ENCODE measurements at places on chromosomes 2 and 18. TPM values are rescaled to one million over a fixed set of nuclear protein-coding genes. Genes with fewer than 3 reads are reported as not detected.

- DNase-seq: no peak
These were observed 679 bp downstream of the TSGA10 start for GRCh38 chr2:99153921-99154604.

DLGAP1 gene
- total RNA-seq: 4.7 TPM

NEURL3 gene
- 2.6 TPM for total RNA-seq

GKN1 gene
- not detected for total RNA-seq

DNA sequence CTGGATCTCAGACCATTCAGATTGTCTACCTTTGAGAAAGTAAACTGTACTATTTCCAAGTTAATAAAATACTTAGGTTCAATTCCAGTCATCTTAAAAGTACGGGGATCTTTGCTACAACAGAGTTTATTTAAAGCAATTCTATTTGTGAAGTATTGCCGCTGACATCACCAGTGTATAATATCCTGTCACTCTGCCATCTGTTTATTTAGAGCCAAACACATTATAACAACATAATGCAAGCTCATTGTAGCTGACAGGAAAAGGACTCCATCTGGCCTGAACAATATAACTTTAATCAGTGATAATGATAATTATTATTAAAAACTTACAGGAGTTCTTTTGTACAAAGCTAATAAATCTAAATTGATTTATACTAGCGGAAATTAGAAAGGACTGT, 786.8 kb downstream of the ERBB4 start:
- no peak for DNase-seq

- no peak for DNase-seq
These were observed 492.8 kb upstream of the FSIP2 start for GRCh38 chr2:185245806-185246205.

CRYGD gene
- total RNA-seq: not detected

GRCh38 chr2:150705767-150706166, 218.3 kb upstream of the RND3 start:
- DNase-seq: no peak

DNA sequence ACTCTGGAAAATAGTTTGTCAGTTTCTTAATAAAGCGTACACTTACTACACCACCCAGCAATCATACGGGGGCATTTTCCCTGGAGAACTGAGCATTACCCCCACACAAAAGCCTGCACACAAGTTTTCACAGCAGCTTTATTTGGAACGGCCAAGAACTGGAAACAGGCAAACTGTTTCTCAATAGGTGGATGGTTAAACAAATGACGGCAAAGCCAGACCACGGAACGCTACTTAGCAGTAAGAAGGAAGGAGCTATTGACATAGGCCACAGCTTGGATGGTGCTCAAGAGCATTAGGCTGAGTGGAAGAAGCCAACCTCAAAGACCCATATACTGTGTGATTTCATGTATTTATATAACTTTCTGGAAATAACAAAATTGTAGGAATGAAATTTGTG, 9.0 kb downstream of the MALL start:
- no peak for DNase-seq

- no peak for DNase-seq
These were observed 24.6 kb downstream of the TEX44 start for GRCh38 chr2:231617059-231617926.

- no peak for DNase-seq
These were observed 86.9 kb downstream of the TRIB2 start for GRCh38 chr2:12803607-12804006.

GRCh38 chr2:238523158-238524110, 96.7 kb downstream of the ASB1 start:
- DNase-seq: peak; percentile 90

MLPH gene
- 8.8 TPM for total RNA-seq

DNA sequence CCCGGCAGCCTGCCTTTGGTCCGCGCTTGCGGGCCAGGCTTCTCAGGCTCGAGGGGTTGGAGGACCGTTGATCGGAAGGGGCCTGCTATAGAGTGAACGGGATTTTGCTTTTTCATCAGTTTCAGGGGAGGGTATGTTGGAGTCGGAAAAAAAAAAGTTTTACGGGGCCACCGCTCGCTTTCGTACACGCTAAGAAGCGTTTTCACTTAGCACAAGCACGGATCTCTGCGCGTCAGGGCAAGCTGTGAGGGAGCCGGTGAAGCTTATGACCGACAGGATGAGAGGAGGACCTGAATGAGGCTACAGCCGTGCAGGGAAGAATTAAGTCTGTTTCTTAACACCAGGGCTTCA, 443 bp downstream of the CPSF3 start:
- no peak for DNase-seq

GRCh38 chr2:69755862-69756467, 14.0 kb downstream of the ANXA4 start:
- no peak for DNase-seq

DNA sequence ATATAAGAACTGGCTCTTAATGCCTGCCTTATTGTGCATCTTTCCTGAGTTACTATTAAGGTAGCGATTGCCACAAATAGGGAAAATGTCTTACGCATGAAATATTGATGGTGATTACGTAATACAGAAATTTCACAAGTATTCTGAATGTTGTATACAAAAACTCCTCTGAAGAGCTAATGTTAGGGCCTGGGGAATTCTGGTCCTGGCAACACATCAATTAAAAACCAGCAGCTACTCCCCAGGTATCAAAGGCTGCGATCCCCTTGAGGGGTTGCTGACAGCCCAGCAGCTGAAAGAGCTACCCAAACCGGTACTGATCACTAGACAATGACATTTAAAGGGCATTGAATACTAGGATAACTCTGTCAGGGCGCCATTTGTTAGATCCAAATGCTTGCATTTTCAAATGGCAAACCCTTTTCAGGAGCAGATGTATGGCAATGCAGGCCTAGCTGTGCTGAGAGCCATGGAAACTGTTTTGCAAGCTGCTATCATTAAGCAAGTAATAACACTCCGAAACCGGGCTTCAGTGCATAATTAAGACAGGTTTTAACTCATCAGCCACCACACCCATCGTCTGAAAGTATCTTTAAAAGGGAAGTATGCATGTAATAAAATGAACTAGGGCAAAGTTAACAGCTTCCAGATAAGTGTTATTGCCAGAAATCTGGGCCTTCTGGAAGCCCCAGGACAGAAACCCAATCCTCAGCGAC, 78.4 kb downstream of the CLHC1 start:
- DNase-seq: no peak

- DNase-seq: no peak
These were observed 89.9 kb downstream of the GLI2 start for GRCh38 chr2:120825370-120826259.

DNA sequence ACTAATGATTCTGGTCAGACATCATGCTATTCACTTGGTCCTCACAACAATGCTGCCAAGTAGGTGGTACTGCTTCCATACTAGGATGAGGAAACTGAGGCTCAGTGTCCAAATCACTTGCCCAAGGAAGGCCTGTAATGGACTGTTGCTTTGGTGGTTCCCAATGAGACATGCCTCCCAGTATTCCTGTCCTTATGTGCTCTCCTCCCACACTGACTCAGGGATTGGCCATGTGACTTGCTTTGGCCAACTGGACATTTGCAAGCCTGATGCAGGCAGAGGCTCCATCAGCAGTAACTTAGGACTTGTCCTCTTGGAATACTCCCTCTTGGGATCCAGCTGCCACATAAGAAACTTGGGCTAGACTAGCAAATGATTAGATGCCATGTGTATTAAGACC, 3.0 kb downstream of the FBXO41 start:
- DNase-seq: no peak

DNA sequence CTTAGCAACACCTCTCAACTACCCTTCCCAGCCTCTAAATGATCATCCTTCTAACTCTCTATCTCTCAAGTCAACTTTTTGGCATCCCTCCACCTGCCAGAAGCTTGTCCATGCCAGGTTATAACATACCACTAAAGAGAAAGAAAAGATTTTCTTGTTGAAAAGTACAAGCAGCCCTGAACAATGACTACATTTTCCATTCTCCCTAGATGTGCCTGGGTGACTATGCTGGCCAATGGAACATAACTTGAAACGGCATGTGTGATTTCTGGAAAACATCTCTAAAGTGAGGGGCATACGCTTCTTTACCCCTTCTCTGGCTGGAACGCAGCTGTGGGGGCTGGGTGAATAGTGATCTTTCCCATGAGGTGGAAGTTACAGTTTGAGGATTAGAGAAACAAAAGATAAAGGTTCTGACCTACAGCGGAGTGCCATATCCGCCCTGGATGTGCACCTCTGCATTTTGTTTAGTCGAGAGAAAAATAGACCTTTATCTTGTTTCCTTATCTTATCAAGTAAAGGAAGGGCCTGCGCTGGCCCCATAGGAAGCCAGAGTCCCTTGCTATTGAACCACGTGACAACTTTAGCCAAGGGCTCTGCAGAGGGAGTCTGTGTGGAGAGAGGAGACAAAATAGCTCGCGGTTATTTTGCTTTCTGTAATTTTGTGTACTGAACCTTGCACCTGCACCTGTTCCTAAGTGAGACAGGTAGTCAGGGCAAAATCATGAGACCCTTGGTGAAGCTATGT, 436.8 kb downstream of the TGIF1 start:
- DNase-seq: no peak

- DNase-seq: no peak
These were observed 107.2 kb downstream of the SMAD7 start for GRCh38 chr18:48843596-48843995.

DNA sequence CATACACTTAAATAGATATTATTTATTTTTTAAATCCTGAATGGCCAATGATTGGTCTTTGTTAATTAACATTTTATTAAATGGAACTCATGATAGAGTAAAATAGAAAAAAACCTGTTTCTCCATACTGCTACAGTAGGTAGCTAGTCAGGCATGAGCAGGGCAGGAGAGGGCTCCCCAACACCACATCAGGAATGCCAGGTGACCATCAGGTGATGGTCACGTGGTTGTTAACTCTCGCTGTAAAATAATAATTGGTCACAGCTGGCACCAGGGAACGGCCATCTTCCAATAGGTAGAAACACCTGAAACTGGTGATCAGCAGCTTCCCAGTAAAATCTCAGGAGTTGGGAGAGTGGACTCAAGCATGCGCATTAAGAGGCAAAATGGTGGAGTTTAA, 172.2 kb downstream of the MEIS1 start:
- DNase-seq: no peak

DNA sequence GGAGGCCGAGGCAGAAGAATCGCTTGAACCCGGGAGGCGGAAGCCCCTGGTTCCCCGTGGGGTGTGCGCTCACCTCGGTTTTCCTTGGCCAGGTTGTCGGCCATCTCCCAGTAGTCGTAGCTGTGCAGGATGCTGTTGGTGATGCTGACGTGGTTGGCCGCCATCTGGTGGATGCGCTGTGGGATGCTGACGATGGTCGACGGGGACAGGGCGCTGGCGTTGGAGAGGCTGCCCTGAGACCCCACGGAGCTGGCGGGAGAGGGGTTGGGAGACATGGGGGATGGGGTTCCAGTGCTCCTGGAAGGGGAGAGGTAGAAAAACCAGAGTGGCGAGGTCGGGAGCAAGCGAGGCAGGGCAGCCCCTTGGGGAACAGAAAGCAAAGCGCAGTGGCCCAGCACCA, 64.4 kb upstream of the REV1 start:
- no peak for DNase-seq

DNA sequence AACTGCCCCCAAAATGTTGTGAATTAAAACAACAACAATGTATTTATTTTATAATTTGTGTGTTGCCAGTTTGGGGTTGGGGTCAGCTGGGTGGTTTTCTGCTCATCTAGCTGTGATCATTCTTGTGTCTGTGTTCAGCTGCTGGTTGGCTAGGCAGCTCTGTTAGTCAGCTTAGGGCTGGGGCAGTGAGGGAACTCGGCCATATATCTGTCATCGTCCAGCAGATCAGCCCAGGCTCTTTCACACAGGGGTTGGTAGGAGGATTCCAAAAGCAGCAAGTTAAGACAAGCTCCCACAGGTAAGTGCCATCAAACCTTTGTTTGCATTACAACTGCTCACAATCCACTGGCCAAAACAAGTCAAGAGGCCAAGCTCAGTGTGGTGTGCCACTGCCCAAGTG, 121.5 kb downstream of the LPIN1 start:
- DNase-seq: no peak

DNA sequence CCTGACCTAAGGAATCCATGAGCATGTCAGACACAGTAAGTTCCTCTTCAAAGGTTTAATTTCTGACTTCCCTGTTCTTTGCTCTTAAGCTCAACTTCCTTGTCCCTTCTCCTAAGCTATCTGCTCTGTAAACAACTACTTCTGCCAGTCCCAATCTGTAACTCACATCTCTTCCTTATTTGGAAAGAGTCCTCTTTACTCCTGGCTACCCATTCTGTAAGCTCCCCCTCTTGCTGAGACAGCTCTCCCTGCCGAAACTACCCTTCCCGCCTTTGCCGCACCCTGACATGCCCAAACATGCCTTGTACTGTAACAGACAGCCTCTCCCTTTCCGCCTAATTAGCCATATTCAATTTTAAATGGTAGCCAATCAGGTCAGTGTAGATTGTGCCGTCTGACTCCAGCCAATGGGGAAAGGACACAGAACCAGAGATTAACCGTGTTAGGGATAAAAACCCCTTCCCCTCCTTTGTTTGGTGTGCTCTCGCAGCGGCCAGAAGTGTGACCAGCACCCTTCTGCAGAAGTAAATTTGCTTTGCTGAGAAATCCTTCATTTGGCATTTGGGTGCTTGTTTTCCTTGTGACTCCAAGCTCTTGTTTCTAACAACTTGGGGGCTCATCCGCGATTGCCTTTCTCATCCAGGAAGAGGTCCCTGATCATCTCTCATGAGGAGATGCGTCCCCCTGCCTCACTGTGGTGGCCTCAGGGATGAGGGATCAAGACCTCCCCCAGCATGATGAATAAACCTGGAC, 49.0 kb downstream of the PIAS2 start:
- DNase-seq: no peak

DNA sequence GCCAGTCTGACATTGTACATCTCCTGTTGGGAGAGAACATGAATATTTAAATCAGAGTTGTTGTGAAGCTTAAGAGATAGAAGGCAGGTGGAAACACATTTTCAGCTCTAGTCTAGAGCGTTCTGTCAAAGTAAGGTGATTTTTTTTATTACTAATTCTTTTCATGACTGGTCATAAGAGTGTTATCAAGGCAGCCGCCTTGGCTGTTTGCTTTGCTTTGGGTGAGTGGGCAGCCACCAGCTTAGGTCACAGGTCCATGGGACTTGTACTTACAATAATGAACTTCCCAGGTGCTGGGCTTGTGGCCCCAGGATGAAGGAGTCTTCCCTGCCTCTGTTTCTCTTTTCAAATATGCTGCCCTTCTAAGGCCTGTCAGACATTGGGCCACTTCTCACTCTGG, 256.3 kb downstream of the SRBD1 start:
- DNase-seq: no peak

GRCh38 chr18:55384551-55385275, 203.3 kb downstream of the TCF4 start:
- DNase-seq: no peak

BUB1 gene
- total RNA-seq: 2.7 TPM

- peak; percentile 66 for DNase-seq
These were observed 16.4 kb upstream of the HNMT start for GRCh38 chr2:137947728-137948336.

GRCh38 chr2:42890791-42891355, 98.5 kb upstream of the HAAO start:
- no peak for DNase-seq

CCDC121 gene
- total RNA-seq: 3.8 TPM
